ENCODE measurements at places on chromosomes 5 and 9. TPM values are rescaled to one million over a fixed set of nuclear protein-coding genes. Genes with fewer than 3 reads are reported as not detected.

DNA sequence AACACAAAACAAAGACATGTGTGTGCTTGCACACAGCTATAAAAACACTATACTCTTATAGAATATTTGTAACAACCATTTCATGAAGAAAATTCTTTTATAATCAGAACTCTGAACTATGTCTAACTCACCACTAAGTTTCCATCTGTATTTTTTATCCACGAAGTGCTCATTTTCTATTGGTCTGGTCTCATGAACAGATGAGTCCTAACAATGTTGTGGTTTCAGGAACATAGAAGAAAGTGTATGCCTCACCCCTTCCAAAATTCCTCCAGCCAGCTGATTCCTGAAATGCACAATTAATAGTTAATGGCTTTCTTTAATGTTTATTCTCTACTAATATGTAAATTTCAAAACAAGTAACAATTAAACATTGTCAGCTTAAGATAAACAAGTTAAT, 325.3 kb upstream of the GRAMD2B start:
- no peak for DNase-seq

DNA sequence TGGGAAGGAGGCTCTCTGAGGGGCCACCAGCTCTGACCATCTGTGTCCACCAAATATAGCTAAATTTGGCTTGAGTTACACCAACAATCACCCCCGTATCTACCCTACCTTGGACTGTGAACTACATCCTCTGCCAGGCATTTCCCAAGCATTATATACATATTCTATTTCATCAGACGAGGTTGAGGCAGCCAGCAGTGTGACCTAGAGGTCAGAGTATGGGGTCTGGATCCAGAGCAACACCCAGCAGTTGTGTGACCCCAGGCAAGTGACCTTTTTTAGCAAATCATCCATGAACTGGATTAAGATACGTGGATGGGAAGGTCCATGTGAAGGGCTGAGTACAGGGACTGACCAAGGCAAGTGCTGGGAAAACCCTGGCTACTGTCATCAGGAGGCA, 180.6 kb downstream of the HSPA4 start:
- DNase-seq = no peak

- DNase-seq = no peak
Measured at GRCh38 chr5:148970228-148970627, 92.6 kb downstream of the SH3TC2 start.

GRCh38 chr5:54756796-54757402, 228.5 kb downstream of the ESM1 start:
- no peak for DNase-seq

DNA sequence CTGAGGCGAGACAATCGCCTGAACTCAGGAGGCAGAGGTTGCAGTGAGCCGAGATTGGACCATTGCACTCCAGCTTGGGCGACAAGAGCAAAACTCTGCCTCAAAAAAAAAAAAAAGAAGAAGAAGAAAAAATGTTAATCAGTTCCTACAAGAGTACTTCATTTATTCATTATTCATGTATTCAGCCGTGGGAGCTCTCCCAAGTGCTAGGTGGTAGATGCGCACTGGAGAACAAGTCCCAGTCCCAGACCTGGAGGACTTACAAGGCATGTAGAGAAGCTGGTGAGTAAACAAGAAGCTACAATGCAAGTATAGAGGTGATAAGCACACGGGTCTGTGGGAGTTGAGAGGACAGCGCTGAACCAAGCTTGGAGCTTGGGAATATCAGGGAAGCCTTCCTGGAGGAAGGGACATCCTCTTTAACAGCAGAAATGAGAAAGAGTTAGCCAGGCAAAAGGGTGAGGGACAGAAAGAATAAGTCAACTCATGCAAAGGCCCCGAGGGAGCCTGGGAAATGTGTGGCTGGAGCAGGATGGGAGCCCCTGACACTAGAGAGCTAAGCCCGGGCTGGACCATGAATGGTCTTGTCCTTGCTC, 17.4 kb upstream of the AQP7 start:
- DNase-seq = no peak

- DNase-seq = no peak
Measured at GRCh38 chr9:70073756-70074155, 30.1 kb downstream of the MAMDC2 start.

GRCh38 chr5:168006456-168007130, 284.9 kb upstream of the WWC1 start:
- no peak for DNase-seq

DNA sequence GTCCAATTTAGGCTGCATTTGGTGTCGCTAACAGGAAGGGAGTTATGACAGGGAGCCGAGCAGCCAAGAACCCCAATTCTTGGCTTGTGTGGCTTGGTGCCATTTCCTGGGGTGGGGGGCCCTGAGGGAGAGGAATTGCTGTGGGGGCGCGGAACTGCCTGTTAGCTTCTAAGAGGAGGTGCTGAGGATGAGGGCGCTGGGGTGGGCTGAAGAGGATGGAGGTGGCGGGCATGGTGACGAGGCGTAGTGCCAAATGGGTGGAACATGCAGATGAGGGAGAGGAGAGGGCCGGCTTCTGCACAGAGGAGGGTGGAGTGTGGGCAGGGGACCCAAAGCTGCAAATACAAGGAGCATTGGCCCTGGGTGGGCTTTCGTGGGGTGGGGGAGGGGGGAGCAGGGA, 27.9 kb downstream of the IER5L start:
- no peak for DNase-seq

GRCh38 chr5:80504833-80505232, 16.9 kb downstream of the FAM151B start:
- no peak for DNase-seq

GRCh38 chr9:119159386-119159785, 209.8 kb downstream of the BRINP1 start:
- DNase-seq = no peak

- no peak for DNase-seq
Measured at GRCh38 chr5:173858670-173859407, 29.3 kb upstream of the CPEB4 start.

DNA sequence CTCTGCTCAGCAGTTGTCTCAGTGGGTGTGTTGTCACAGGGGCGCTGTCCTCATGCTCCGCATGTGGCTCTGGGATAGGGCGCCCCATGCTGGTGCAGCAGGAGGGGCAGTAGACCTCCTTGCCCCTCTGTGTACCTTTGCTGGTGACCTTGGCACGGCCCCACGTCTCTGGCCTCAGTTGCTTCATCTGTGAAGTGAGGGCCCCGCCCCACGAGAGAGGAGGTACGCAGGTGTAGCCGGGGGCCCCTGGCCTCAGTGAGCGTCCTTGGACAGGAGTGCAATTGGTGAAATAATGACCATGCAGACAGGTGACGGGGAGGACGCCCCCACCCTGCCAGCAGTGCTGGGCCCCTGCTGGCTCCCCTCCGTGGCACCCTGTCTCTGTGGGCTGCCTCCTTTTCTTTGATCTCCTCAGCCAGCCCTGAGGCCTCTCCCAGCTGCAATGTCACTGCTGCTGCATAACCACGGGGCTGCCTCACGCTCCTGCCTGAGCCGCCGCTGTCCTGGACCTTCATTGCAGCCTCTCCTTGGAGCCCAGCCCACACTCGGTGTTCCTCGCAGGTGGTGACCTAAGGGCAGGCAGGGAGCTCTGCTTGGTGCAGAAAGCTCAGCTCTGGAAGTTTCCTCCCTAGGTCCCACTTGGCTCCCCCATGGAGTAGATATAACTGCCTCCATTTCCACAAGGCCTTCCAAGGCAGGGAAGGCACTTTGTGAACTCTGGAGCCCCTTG, 57.3 kb downstream of the PHF2 start:
- no peak for DNase-seq

GRCh38 chr9:78288214-78288892, 8.6 kb upstream of the PSAT1 start:
- DNase-seq = no peak

GRCh38 chr5:140049205-140049604, 6.1 kb upstream of the NRG2 start:
- no peak for DNase-seq

- no peak for DNase-seq
Measured at GRCh38 chr9:14895806-14896205, 14.4 kb downstream of the FREM1 start.

- no peak for DNase-seq
Measured at GRCh38 chr5:123080215-123080614, 8.8 kb upstream of the PRDM6 start.

DNA sequence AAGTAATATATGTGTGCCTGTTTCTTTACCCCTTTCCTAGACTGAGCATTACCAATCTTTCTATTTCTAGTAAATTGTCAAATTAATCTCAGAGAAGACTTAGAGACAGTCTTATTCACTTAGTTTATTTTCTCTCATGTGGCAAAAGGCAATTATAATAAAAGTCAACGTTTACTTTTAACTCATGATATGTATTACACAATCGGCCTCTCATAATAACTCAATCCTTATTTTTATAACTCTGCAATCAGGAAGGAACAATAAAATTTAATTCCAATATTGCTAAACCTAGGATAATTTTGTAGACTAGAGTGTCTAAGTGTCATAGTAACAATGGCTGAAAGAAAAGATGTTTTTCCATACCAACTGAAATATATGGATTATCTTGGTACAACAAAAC, 214.6 kb downstream of the PDE4D start:
- no peak for DNase-seq

- DNase-seq = peak; percentile 90
Measured at GRCh38 chr9:2017331-2018161, 2.4 kb downstream of the SMARCA2 start.

DNA sequence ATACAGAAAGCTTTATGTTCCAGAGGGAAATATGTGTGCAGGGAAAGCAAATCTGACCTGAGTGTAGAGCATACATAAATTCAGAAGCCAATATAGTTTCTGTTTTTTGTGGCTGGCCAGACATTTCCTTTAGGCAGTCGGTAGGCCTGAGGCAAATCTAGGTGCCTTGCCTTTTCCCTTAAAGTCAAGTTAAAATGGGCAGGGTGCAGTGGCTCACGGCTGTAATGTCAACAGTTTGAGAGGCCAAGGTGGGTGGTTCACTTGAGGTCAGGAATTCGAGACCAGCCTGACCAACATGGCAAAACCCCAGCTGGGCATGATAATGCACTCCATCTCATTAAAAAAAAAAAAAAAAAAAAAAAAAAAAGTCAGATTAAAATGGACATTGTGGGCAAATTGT, 31.2 kb downstream of the PHAX start:
- DNase-seq = no peak

DNA sequence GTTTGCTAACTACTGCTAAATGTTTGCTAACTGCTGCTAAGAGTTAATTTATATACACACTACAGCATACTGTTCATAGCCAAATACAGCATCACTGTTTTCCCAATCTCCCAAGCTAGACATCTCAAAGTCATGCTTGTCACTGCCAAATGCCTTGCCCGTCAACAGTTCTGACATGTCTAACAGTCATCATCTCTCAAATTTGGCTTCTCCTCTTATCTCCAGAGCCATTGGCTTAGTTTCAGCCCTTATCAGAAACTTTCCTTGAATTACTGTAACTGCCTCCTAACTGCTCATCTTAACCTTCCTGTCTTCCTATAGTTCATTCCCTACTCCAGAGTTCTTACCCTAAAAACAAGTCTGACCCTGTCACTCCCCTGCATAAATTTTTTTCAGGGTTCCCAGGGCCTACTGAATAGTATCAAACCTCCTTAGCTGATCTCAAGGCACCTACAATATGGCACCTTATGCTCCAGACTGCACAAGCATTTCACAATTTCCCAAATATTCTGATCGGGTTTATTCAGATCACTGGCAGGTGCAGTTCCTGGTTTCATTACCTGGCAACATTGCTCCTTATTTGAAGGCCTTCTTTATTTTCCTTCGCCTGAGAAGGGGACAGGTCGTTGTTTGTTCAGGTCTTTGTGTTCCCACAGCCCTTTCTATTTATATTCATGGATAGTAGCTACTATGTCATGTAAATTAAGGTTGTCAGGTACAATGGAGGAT, 55.9 kb upstream of the ANKRD55 start:
- no peak for DNase-seq

DNA sequence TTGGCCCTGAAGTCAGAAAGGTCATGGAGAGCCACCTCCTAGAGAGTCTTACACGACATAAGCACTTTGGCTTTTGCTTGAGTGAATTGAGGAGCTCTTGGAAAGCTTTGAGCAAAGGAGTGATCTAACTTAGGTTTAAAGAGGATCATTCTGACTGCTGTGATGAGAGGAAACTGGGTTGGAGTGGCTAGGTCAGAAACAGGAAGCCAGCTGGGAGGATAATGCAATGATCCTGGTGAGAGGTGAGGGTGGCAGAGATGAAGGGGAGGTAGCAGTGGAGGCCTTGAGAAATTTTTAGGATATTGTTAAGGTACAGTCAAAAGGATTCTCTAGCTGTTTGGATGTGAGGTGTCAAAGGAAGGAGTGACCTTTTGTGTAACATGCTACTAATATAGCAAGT, 32.2 kb upstream of the ROPN1L start:
- no peak for DNase-seq

GRCh38 chr5:54524704-54525103, 7.1 kb downstream of the SNX18 start:
- no peak for DNase-seq

DNA sequence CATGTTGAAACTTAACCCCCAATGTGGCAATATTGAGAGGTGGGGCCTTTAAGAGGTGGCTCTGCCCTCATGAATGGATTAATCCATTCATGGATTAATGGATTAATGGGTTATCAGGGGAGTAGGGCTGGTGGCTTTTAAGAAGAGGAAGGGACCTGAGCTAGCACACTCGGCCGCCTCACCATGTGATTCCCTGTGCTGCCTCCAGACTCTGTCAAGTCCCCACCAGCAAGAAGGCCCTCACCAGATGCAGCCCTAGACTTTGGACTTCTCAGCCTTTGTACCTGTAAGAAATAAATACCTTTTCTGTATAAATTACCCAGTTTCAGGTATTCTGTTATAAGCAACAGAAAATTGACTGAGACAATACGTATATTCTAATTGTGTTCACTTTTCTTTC, 272.2 kb upstream of the DMRT1 start:
- peak; percentile 80 for DNase-seq

GRCh38 chr9:92242260-92243136, 51.0 kb downstream of the IARS1 start:
- DNase-seq = no peak

GRCh38 chr5:5542654-5543053, 120.2 kb downstream of the ICE1 start:
- DNase-seq = no peak

The ASS1 gene
- total RNA-seq = not detected

The OR1Q1 gene
- not detected for total RNA-seq

The FCN1 gene
- not detected for total RNA-seq

The URM1 gene
- total RNA-seq = 22.7 TPM

The SLC6A19 gene
- not detected for total RNA-seq

The CDH12 gene
- total RNA-seq = not detected

The TAF11L10 gene
- total RNA-seq = not detected

The PTBP3 gene
- total RNA-seq = 114 TPM

The SEPTIN8 gene
- total RNA-seq = 4.1 TPM

The CNTNAP3 gene
- total RNA-seq = not detected

The PAEP gene
- not detected for total RNA-seq

The GRM6 gene
- not detected for total RNA-seq

The PCDHGB2 gene
- total RNA-seq = 9.8 TPM

The CCIN gene
- total RNA-seq = not detected

The CDC23 gene
- total RNA-seq = 24.0 TPM

The IL9 gene
- total RNA-seq = not detected

The CAMK4 gene
- 0.04 TPM for total RNA-seq

The FAXDC2 gene
- total RNA-seq = not detected

The LCNL1 gene
- not detected for total RNA-seq

The DTWD2 gene
- 5.8 TPM for total RNA-seq

All from Karpas-422 (cell line).